ENCODE measurements at places on chromosomes 7 and 10.

DNA sequence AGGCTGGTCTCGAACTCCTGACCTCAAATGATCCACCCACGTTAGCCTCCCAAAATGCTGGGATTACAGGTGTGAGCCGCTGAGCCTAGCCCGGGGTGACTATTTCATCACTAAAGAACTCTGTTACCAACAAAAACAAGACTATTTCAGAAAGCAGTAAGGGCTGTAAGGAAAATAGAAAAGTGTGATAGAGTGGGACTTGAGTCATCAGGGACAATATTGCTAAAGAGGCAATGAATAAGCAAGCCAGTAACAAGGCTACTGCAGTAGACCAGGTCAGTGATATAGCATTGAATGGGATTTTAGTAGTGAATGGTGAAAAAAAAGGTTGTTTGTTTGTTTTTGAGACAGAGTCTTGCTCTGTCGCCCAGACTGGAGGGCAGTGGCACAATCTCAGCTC is 51.7 kb downstream of the SVOPL start:
- DNase-seq, result no peak

DNA sequence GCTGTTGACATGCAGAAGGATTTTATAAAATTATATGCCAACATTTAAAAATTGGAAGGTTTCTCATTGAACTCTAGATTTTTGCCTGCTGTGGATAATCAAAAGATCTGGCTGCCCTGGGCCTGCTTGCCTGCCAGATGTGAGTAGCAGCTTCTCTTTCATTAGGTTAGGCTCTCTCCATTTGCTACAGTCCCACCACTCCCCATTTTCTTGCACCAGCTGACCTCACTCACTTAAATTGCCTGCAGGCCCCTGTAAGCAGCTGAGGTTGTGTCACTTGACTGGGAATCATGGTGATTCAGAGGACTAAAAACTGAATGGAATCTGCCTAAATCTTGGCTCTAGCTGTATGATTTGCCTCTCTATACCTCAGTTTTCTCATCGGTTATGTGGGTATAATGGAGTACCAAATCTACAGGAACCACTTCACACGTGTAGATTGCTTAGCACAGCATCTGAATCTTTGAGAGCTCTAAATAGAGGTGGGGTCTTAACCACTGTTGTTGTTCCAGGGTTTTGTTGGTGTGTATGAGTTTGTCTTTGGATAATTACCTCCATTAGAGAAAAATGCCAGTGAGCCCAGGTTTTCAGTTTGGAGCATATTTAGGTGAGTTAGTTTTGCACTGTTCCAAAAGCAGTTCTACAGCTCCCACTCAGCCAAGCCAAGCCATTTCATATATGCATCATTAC is 18.6 kb upstream of the RAPGEF5 start:
- no peak for DNase-seq

DNA sequence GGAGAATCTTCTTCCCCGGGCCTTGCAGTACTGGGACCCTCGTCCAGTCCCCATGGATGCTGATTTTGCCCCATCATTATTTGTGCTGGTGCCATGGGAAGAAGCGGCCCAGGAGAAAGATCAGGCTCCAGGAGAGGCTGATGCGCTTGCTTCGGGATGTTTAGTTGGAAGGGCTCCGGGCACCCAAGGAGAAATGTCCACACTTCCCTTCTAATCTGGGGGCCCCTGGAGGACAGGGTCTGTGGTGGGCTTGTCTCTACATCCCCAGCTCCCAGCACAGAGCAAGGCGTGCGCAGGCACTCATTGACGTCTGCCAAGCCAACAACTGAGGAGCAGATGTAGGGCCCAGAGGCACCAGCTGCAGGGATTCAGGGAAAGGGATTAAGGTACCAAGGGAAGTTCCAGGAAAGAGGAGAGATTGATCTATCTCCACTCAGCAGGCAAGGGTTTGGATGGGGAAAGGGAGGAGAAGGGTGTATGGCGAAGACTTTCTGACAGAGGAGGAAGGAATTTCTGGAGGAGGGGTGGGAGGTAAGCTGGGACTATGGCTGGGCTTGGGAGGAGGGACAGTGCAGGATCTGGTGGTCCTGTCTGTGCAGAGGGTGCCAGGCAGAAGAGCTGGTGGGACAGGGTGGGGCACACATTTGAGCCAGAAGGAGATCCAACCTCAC is 38.7 kb upstream of the LEP start:
- no peak for DNase-seq

DNA sequence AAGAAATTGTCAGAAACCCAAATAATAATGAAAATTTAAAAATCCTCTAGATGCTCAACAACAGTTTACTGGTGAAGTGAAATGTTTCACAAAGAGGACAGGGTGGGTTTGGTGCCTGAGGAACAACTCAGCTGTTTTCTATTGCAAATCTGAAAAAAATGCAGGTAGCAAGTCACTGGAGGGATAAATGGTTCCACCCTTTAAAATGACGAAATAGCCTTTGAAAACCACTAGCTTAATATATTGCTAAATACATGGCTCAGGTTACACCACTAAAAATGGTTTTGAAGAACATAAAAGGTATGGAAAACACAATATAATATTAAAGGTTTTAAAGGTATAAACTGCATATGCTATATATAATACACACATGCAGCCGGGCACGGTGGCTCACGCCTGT is 69.5 kb downstream of the LMBR1 start:
- DNase-seq, result no peak

GRCh38 chr7:100132697-100133151 is 6.0 kb downstream of the MBLAC1 start:
- DNase-seq, result no peak

DNA sequence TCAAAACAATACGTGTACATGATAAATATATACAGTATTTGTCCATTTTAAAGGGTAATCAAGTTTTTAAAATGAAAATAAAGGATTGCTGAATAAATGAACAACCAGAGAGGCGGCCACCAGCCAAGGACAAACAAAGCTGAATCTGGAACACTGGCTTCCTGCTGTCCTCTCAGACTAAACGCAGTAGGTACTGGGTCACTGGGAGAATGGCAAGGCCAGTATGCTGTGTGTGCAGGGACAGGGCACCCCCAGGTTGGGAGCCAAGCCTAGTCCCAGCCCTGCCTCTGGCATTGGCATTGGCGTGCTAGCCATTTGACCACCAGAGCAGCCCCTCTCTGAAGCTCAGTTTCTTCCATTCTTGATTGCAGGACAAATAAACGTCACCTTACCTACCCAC is 33.8 kb downstream of the DLG5 start:
- DNase-seq, result no peak

GRCh38 chr10:59007307-59008025 is 169.0 kb upstream of the PHYHIPL start:
- no peak for DNase-seq

Data from epithelial cell of prostate (primary cell).